Skeletal muscle tissue (tissue), 5 donors: ENCODE measurements at places on chromosomes 6 and 20. TPM values are rescaled to one million over a fixed set of nuclear protein-coding genes. Genes with fewer than 3 reads are reported as not detected.

RHAG gene
- 1.6 TPM for total RNA-seq

ASXL1 gene
- total RNA-seq = 86.1 TPM

VIP gene
- total RNA-seq = not detected

ASIP gene
- total RNA-seq = 1.0 TPM

SLC52A3 gene
- total RNA-seq = not detected

IL17A gene
- total RNA-seq = not detected

SLC35D3 gene
- total RNA-seq = not detected

HRH3 gene
- total RNA-seq = 0.52 TPM

THEMIS gene
- total RNA-seq = under 0.01 TPM

SLC44A4 gene
- total RNA-seq = 0.52 TPM

MUC22 gene
- total RNA-seq = not detected

BANF2 gene
- total RNA-seq = not detected

TENT5A gene
- total RNA-seq = 28.2 TPM
